ENCODE measurements at places on chromosomes 12 and 14.
A peak's percentile ranks its signal among the peaks of the same experiment; 100 is the strongest.

DNA sequence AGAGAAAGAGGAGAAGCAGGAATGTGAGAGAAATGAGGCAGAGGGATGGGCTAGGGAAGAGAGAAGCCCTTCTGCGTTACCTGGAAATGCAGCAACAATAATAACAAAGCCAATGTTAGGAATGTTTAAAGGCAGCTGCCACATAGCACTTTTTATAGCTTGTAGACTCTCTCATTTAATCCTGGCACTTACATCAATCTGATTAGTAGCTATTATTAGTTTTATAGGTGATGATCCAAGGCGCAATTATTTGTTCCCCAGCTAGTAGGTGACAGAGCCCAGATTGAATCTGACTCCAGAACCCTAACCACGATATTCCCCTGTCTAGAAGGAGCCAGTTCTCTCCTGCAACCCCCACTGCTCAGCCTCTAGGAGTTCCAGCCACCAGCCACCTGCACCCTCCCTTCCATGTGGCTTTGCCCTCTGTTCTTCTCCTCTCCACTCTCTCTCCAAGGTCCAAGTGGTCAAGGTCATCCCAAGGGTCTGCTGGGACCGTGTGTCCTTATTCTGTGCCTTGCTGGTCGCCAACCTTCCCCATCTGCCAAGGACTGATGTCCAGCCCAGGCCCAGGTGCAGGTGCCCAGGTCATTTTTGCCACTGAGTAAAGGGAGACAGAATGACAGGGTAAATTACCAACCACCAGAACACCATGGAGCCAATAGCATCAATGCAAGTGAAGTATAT, 29.4 kb upstream of the CIPC start:
- DNase-seq: no peak

DNA sequence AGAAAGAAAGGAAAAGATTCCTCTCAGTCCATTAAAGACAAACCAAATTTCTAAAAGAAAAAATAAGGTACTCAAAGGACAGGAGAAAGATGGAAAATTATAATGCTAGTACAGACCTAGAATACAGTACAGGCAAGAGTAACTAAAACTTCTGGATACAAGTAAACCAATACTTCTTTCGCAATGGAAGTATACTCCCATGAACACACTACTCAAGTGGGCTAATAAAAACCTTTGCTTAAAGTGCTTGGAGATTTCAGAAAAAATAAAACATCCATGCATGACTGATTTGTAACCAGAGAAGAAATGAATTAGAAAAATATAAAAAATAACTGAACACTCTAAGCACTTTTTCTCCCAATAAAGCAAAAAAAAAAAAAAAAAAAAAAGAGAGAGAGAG, 3.5 kb downstream of the ZBTB25 start:
- DNase-seq: no peak

GRCh38 chr14:102954081-102954789, 31.8 kb downstream of the AMN start:
- no peak for DNase-seq

GRCh38 chr12:51341251-51342007, 5.0 kb downstream of the CELA1 start:
- peak; percentile 23 for DNase-seq

GRCh38 chr12:106073179-106073578, 65.6 kb downstream of the NUAK1 start:
- no peak for DNase-seq

All from stimulated activated CD8-positive, alpha-beta memory T cell treated with anti-CD3 and anti-CD28 coated beads, Interleukin-15, amount 100 ng/mL, for 4 hours (primary cell).